ENCODE measurements at places on chromosomes 7 and 10.

DNA sequence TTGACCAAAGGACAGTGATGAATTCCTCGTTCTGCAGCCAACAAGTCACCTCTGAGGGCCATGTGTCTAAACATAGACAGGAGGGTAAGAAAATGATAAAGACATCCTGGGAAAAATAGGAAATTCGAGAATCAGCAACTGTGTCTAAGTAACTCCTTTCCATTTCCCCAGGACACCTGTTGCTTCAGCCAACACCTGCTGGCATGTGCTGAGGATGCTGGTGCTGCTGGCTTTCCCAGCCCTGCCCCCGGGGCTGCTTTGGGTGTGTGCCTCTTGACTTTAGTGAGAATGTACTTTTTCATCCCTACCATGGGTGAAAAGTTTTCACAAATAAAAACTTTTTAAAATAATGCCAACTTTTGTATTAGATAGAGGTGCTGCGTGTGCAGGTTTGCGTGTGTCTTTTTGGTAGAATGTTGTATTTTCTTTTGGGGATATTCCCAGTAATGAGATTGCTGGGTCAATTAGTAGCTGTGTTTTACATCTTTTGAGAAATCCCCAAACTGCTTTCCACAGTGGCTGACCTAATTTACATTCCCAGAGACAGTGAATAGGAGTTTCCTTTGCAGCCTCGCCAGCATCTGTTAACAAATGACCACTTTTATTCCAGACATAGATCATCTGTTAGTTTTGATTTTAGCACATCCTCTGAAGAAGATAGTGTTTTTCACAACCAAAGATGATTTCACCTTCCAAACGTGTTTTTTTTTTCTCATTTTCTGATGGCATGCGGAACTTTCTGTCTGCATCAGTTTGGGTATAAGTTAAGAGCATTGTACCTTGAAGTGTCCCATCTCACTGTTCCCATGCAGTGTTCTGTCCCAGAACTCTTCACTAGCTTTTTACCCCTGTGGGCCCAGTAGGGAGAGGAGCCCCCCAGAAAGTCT is 104.2 kb upstream of the ACBD5 start:
- no peaks in the 10 kb centered on the region for H3K36me3 ChIP-seq
- no peaks in the 10 kb centered on the region for H3K4me1 ChIP-seq
- H3K27ac ChIP-seq, result no peak overlapping the region

- no peak for DNase-seq
- no peak overlapping the region for H3K4me3 ChIP-seq
- H3K4me1 ChIP-seq, result peaks cover 90% of the 10 kb centered on the region
- no peak overlapping the region for H3K27ac ChIP-seq
Observed at GRCh38 chr10:44983895-44984278, 5.3 kb upstream of the DEPP1 start.

DNA sequence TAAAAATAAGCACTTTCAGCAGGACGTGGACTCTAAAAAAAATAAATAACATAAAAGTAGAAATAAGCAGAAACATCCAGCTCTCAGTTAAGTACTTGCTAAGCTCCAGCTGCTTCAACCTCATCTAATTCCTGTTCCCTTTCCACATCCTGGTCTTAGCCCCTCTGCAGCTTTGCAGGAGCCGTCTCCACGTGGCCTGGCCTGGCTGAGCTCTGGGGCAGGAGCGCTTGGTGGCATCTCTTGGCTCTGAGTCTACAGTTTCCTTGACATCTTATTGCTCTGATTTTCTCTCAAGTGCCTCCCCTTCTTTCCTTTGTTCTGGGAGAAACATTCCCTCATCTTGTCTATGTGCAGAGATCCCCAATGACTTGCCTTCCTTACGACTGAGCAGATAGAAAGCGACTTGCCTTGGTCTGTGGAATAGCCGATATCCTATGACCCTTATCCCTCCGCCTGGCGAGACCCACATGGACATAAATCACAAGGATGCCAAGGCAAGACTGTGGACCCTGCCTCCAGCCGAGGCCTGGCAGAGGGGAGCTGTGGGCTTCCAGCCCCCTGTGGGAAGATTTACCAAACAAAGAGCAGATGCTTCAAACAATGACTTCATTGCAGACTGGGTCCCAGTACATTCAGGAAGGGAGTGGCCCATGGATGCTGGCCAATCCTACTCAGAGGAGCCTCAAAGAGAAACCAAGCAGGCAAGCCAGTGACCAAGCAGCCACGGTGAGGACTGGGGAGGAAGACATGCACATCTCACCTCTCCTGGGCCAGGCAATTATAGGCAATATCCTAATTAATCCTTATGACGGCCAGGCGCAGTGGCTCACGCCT is 61.9 kb downstream of the SPOCK2 start:
- H3K4me1 ChIP-seq, result peaks cover 8% of the 10 kb centered on the region
- DNase-seq, result no peak
- no peaks in the 10 kb centered on the region for H3K27me3 ChIP-seq

DNA sequence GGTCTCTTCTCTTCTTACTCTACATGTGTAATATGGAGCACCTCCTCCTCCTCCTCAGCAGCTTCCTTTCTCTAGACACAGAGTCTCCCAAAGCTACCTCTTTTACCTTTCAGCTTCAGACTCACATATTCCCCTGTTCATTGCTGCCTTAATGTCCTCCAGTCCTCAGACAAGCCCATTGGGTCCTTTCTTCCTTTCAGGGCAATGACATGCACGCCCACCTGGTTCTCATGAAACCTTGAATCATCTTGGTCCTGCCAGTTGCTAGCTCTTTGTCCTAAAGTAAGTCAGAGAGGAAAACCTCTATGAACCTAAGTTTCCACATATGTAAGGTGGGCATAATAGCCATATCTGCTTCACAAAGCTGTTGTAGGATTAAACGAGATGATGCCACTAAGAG is 227.0 kb downstream of the RPS24 start:
- DNase-seq, result no peak
- H3K27me3 ChIP-seq, result no peaks in the 10 kb centered on the region
- H3K4me1 ChIP-seq, result peaks cover 45% of the 10 kb centered on the region
- no peak overlapping the region for H3K4me3 ChIP-seq

GRCh38 chr7:680411-681127 is 45.9 kb upstream of the DNAAF5 start:
- H3K4me3 ChIP-seq, result no peak overlapping the region
- no peak overlapping the region for H3K27ac ChIP-seq
- no peaks in the 10 kb centered on the region for H3K36me3 ChIP-seq
- H3K4me1 ChIP-seq, result no peaks in the 10 kb centered on the region
- no peak for DNase-seq
- H3K27me3 ChIP-seq, result no peaks in the 10 kb centered on the region

GRCh38 chr10:29651767-29652166 is 17.0 kb upstream of the SVIL start:
- H3K27me3 ChIP-seq, result no peaks in the 10 kb centered on the region
- peaks cover 3% of the 10 kb centered on the region for H3K36me3 ChIP-seq
- H3K4me3 ChIP-seq, result no peak overlapping the region

- no peaks in the 10 kb centered on the region for H3K27me3 ChIP-seq
- no peaks in the 10 kb centered on the region for H3K4me1 ChIP-seq
- no peak overlapping the region for H3K4me3 ChIP-seq
Observed at GRCh38 chr10:8591640-8592039, 537.2 kb downstream of the GATA3 start.

GRCh38 chr7:29806208-29806994 is at the start of gene WIPF3:
TSS of gene WIPF3 (plus strand) at chr7:29806508. CDS start at chr7:29834725, 28,217 bp downstream.
- peak within 1 kb of the TSS; percentile 7 for H3K4me3 ChIP-seq
- H3K27me3 ChIP-seq, result peaks cover 70% of the 10 kb centered on the region
- H3K27ac ChIP-seq, result no peak within 1 kb of the TSS

- H3K27ac ChIP-seq, result no peak overlapping the region
- H3K4me1 ChIP-seq, result no peaks in the 10 kb centered on the region
- H3K36me3 ChIP-seq, result no peaks in the 10 kb centered on the region
- no peaks in the 10 kb centered on the region for H3K27me3 ChIP-seq
- no peak for DNase-seq
Observed at GRCh38 chr10:21160116-21160515, 263.0 kb upstream of the NEBL start.

DNA sequence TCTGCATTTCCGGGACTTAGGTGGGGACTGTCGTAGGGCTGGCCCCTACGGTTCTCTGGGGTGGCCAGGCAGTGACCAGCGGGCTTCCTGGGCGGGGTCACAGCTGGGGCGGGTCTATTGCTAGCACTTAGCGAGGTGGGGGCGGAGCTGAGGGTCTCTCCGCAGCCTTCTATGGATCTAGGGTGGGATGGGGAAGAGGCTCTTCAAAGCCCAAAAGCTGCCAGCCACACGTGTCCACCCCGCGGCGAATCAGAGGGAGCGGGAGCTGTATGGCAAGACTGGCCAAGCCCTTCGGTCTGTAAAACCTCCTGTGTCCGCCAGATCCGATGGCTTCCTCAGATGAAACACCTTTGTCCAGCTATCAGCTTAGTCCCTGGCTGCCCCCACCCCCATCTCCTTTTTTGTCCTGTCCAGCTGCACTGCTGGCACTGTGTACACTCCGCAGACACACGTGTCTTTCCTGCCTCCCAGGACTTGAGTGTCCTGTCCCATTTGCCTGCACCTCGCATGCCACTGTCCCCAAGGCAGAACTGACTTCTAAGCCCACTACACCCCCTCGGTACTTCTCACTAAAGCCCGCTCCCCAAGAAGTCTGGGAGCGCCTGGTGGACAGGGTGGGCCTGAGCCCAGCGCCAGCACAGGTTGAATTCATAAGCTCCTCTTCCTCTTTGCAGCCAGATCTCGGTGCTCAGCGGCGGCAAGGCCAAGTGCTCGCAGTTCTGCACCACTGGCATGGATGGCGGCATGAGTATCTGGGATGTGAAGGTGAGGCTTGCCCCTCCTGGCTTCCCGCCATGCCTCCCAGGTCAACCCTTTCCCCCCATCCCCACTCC is 14.8 kb downstream of the PDAP1 start:
- no peak for DNase-seq
- H3K36me3 ChIP-seq, result peaks cover 93% of the 10 kb centered on the region
- H3K4me3 ChIP-seq, result no peak overlapping the region
- no peaks in the 10 kb centered on the region for H3K27me3 ChIP-seq
- H3K4me1 ChIP-seq, result no peaks in the 10 kb centered on the region

GRCh38 chr7:157612664-157613561 is 276.1 kb downstream of the DNAJB6 start:
- no peaks in the 10 kb centered on the region for H3K36me3 ChIP-seq
- DNase-seq, result no peak
- no peak overlapping the region for H3K4me3 ChIP-seq
- no peaks in the 10 kb centered on the region for H3K4me1 ChIP-seq

DNA sequence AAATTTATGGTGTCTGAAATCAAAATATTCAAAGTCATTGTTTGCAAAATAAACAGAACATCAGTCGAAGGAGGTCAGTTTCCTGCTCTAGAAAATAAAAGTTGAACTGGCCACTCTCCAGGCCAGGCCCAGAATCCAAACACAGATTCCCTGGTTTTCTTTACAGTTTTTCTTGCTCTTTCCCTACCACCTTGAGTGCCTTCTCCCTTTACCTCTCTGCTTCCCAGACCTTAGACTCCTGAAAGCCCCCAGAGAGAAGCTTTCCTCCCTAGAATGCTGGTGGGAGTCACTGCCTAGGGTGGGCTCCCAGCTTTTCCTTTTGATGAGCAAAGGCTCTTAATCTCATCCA is 6.1 kb downstream of the DNTT start:
- no peaks in the 10 kb centered on the region for H3K4me1 ChIP-seq
- H3K36me3 ChIP-seq, result no peaks in the 10 kb centered on the region
- no peak overlapping the region for H3K27ac ChIP-seq
- no peak overlapping the region for H3K4me3 ChIP-seq
- DNase-seq, result no peak
- H3K27me3 ChIP-seq, result peaks cover 14% of the 10 kb centered on the region

DNA sequence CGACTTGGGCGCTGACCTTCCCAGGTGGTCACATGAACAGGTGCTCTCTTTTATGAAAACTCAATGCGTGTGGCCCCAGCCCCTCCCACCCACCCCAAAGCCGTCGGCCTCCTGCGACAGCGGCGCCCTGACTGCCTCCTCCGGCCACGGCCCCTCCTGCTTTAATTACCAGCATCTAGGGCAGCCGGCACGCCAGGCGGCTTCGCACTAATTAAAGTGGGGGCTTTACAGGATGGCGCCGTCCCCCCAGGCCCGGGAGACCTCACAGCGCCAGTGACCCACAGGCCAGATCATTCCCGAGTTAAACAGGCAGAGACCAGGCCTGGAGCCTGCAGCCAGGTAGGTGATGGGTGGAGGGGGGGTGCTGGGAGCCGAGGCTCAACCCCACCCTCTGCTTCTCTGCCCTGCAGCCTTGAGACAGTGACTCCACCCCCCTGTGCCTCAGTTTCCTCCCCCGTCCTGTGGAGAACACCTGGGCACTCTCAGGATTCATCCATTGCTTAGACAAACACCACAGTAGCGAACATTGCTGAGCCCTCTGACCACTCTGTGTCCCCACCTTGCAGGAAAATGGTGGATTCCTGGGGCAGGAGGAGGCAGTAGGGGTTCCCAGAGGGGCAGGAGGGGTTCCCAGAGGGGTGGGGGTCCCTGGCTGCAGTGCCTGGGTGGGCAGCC is 100.8 kb downstream of the MICALL2 start:
- H3K4me3 ChIP-seq, result no peak overlapping the region
- no peak for DNase-seq
- H3K27ac ChIP-seq, result no peak overlapping the region
- no peaks in the 10 kb centered on the region for H3K4me1 ChIP-seq
- no peaks in the 10 kb centered on the region for H3K36me3 ChIP-seq

DNA sequence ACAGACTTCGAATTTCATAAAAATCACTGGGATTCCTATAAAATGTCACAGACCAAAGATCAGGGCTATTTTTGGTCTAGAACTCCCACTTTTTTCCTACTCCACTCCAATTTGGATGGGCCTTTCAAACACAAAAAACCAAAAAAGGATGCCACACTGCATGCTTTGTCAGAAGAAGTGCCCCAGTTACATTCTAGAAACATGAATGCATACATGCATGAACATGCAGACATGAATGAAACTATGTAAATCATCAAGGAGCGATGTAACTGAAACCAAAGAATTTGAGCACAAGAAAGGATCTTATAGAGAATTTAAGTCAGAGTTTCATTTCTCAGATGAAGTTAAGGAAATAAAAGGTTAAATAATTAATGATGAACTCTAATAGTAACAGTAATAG is 31.8 kb upstream of the FAM133B start:
- peaks cover 66% of the 10 kb centered on the region for H3K36me3 ChIP-seq
- no peak overlapping the region for H3K27ac ChIP-seq
- no peaks in the 10 kb centered on the region for H3K27me3 ChIP-seq
- H3K4me1 ChIP-seq, result peaks cover 35% of the 10 kb centered on the region
- no peak for DNase-seq

DNA sequence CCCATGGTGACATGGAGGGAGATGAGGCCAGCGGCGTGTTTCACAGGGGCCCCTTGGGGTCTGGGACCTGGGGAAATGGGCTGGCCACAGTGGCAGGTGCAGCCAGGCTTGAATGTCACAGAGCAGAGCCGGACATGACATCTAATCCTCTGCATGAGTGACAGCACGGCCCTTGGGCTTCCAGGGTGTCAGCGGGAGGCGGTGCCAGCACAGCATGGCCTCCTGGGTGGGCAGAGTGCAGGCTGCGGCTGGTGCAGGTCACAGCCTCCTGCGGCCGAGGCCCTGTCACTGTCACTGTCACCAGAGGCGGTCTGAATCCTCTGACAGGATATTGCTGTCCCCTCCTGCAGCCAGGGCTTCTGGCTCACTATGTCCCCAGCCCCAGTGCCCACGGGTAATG is 18.2 kb downstream of the BHLHA15 start:
- H3K36me3 ChIP-seq, result peaks cover 3% of the 10 kb centered on the region
- H3K4me3 ChIP-seq, result no peak overlapping the region
- H3K4me1 ChIP-seq, result no peaks in the 10 kb centered on the region
- DNase-seq, result no peak
- no peaks in the 10 kb centered on the region for H3K27me3 ChIP-seq

Measured in SJSA1 (cell line).